IMR-90 (cell line): ENCODE measurements at places on chromosomes 7 and 10. TPM values are rescaled to one million over a fixed set of nuclear protein-coding genes. Genes with fewer than 3 reads are reported as not detected.

CUTC gene
- 7.0 and 17.2 TPM in 2 replicates for total RNA-seq

TPST1 gene
- total RNA-seq = 49.7 and 58.6 TPM in 2 replicates

CHAT gene
- not detected in 2 replicates for total RNA-seq

EFCAB10 gene
- total RNA-seq = not detected in 2 replicates

PODXL gene
- total RNA-seq = 1.3 and 1.4 TPM in 2 replicates

RHOBTB1 gene
- total RNA-seq = 15.2 and 18.9 TPM in 2 replicates

SNCG gene
- 10.6 and 11.9 TPM in 2 replicates for total RNA-seq

HACD1 gene
- total RNA-seq = 10.0 and 23.6 TPM in 2 replicates

INHBA gene
- total RNA-seq = 112 and 133 TPM in 2 replicates

NAT16 gene
- not detected in 2 replicates for total RNA-seq

TMEM270 gene
- not detected in 2 replicates for total RNA-seq

SLIT1 gene
- under 0.01 TPM in 1 of 2 replicates, not detected in the other for total RNA-seq
